ENCODE measurements at places on chromosomes 16 and 17. TPM values are rescaled to one million over a fixed set of nuclear protein-coding genes. Genes with fewer than 3 reads are reported as not detected.

- no peak for DNase-seq
Measured at GRCh38 chr17:39800540-39800939, 62.8 kb downstream of the GRB7 start.

GRCh38 chr16:55039042-55039441 is 108.4 kb downstream of the IRX5 start:
- no peak for DNase-seq

Gene KRTAP4-12
- total RNA-seq = not detected

GRCh38 chr17:37060094-37060493 is 111.3 kb downstream of the AATF start:
- DNase-seq = no peak

Gene KRTAP4-9
- not detected for total RNA-seq

- no peak for DNase-seq
Measured at GRCh38 chr16:82331397-82331796, 161.4 kb upstream of the MPHOSPH6 start.

Gene B3GNT9
- total RNA-seq = 13.0 TPM

GRCh38 chr16:87056083-87056482 is 261.1 kb downstream of the C16orf95 start:
- peak; percentile 11 for DNase-seq

DNA sequence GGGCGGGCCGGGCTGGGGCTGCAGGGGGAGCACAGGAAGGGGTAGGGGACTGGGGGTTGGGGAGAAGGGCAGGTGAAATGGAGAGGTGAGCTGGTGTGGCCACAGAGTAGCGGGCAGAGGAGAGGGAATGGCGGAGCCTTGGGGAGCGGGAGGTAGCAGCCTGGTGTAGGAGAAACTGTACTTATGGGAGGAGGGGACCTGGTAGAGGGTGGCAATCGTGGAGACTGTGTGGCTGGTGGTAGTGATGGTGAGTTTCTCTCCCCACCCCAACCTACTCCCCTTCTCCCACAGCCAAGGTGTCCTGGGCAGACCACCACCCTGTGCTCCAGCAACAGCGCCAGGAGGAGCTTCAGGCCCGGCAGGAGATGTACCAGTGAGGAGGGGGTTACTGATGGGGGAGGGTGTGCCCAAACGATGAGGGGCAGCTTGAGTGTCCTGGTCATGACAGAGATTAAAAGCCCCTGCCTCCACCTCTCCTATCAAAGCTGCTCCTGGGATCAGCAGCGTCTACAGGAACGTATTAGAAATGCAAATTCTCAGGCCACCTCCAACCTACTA is 831 bp downstream of the ALOX15B start:
- DNase-seq = no peak

GRCh38 chr16:55055262-55055661 is 124.6 kb downstream of the IRX5 start:
- DNase-seq = no peak

DNA sequence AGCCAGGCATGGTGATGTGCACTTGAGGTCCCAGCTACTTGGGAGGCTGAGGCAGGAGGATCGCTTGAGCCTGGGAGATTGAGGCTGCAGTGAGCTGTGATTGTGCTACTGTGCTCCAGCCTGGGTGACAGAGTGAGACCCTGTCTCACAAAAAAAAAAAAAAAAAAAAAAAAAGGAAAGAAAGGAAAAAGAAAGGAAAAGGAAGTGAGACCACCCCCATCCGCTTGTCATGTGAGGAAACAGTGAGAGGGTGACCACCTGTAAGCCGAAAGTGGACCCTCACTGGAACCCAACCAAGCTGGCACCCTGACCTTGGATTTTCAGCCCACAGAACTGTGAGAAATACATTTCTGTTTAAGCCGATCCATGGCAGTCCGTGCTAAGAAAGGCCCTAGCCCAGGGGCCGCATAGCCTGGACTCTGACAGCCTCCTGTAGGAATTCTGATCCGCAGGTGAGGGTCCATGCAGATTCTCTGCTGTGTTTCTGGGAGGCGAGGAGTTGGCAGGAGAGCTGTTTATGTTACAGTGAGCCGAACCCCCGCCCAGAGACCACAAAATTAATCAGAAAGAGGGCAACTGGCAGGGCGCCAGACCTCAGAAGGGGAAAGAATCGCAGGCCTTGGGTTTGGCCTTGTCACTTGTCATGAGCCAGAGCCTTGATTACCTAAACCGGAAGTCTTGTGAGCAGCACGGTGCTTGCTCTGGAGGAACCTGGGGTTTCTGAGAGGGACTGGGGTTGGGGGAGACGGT is 945 bp downstream of the SGSH start:
- DNase-seq = peak; percentile 94

Gene TSPOAP1
- 10.0 TPM for total RNA-seq

GRCh38 chr17:74924250-74924948 is at the start of gene OTOP2:
Gene OTOP2 (plus strand): TSS chr17:74924273. CDS start chr17:74924633, 360 bp downstream.
- peak; percentile 82 for DNase-seq

DNA sequence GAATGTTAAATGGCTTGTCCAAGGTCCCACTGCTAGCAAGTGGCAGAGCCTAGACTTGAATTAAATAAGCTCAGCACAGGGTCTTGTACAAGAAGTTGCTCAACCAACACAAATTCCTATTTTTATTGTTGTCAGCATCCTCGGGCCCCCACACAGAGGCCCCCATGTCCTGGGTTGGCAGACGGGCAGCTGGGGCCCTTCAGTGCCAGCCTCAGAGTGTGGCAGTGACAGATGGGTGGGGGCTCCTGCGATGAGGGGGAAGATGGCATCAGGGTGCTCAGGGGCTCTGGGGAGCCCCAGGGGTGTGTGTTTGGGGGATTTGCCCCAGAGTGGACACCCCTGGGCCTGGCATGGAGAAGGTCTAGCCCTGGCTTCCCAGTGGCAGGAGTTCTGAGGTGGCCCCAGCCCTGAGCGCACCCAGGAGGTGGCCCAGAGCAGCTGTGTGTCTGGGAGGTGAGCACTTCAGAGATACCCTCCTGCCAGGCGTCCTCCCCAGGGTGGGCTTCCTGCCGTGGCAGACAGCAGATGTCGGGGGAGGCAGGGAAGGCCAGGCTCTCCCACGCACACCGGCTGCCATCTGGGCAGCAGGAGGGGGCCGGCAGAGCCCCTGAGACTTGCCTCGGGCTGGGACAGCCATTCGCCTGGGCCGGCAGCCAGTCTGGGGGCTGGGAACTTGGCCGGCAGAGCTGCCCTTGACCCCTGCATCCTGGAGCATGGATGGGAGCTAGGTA is 150.8 kb downstream of the C16orf78 start:
- DNase-seq = no peak

GRCh38 chr17:82031303-82031884 is at the start of gene RAC3:
Gene RAC3 (plus strand): TSS chr17:82031678. CDS start chr17:82031762, 84 bp downstream.
- DNase-seq = no peak

Gene ZNF23
- total RNA-seq = 10.5 TPM

Gene HCRT
- total RNA-seq = not detected

- no peak for DNase-seq
Measured at GRCh38 chr16:76277460-76278030, 344 bp downstream of the CNTNAP4 start.

- DNase-seq = no peak
Measured at GRCh38 chr17:63714550-63715277, 14.8 kb upstream of the LIMD2 start.

DNA sequence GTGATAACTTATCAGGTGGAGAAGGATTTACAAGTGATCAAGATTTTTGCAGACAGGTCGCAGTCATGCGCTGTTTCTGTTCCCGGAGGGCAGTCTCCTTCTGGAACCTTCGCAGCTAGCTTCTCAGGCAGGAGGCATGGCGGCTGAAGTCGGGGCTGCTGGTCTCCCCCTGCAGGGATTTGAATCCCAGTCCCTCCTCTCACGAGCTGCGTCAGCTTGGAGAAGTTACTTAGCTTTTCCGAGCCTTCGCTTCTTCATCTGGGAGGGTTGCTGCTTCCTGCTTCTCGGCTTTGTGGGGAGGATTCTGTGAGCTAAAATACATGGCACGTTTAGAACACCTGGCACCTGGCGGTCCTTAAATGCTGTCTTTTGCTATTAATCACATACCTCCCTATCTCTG is 287.8 kb upstream of the FOXF1 start:
- no peak for DNase-seq

DNA sequence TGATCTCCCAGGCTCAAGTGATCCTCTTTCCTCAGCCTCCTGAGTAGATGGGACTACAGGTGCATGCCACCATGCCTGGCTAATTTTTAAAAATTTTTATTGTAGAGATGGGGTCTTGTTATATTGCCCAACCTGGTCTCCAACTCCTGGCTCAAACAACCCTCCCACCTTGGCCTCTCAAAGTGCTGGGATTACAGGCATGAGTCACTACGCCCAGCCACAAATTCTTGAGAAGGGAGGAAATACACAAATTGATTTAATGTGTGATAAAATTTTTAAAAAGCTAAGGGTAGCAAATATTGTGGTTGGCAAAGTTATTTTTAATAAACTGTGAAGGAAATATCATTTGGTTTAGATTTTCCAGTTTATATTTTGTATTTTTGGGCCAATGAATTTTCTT is 9.6 kb downstream of the ITGAD start:
- no peak for DNase-seq

All from posterior vena cava (tissue), 2 donors.